ENCODE measurements at places on chromosomes 11 and 22.

GRCh38 chr11:38593649-38594048, 1995.6 kb upstream of the RAG2 start:
- DNase-seq, result no peak

DNA sequence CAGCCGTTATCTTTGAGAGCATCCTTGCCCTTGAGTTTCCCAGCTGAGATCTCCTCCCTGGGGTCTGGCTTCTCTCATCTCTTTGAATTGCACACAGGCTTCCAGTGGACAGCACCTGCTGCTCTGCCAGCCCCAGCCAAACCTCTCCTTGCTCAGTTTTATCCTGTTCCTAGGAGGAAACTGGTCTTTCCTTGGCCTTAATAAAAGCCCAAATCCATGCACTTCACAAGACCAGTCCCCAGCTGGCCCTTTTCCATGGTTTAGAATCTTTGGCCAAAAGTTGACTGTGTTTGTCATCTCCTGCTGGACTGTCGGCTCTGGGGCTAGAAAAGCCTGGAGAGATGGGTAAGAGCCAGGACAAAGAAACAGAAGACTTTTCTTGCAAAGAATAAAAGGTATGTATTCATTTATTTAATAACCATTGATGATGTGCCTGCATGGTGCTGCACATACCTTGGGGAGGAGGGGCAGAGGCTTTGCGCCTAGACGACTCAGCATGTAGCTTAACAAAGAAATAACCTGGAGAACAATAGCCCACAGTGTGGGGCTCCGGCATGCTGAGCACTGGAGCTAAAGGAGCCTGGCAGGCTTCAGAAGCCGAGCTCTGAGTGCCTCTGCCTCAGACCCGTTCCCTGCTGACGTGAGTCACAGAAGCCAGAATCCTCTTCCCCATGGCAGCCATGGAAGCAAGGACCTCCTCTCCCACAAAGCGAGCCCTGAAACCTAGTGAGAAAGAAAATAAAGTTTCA, 319.3 kb upstream of the B3GAT1 start:
- DNase-seq, result no peak

DNA sequence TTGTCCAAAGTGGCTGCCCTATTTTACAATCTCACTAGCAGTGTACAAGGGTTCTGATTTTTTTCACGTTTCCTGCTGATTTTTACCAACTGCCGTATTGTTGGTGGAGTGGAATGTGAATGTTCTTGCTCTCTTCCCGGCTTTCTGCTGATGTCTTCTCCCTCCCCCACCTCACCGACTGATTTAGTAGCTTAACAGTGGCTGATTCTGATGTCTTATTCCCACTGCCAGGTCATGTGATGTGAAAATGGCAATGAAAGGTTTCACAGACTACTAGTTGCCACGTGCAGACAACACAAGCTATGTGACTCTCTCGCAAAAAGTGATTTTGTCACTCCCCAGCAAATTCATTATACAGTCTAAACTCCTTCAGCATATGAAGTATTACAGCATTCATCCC, 17.3 kb upstream of the NEU3 start:
- DNase-seq, result no peak

DNA sequence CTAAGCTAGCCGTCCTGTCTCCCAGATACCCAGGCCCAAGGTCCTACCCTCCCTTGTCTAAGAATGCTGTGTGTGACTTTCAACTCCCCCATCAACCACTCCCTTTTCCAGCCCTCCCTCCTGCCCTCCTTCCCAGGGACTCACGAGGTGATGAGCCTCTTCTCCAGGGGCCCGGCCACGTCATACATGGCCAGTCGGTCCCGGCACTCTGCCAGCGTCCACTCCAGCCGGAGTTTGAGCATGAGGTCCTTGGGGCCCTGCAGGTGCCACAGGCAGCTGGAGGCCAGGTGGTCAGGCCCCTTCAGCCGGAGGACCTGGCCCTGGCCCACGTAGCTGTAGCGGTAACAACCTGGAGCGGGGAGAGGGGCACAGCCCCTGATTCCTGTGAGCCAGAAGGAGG, 20.1 kb downstream of the TMPRSS6 start:
- DNase-seq, result no peak

- no peak for DNase-seq
Measured at GRCh38 chr11:2805388-2806056, 80.1 kb downstream of the CDKN1C start.

DNA sequence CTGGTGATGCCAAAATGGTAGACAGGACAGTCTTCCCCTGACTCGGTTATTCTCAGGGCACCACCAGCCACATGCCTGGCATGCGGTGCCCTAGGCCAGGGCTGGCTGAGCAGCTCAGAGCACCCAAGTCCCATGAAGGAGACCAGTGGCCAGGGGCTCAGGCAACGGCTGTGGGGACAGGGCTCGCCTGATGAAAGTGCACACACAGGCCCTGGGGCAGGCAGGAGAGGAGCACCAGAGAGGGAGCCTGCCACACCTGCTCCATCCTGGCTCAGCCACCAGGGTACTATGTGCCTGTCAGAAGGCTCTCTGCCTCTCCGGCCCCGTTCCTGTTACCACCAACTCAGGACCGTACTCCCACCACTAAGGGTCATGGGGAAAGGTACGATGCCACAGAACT, 12.1 kb downstream of the ELFN2 start:
- no peak for DNase-seq

DNA sequence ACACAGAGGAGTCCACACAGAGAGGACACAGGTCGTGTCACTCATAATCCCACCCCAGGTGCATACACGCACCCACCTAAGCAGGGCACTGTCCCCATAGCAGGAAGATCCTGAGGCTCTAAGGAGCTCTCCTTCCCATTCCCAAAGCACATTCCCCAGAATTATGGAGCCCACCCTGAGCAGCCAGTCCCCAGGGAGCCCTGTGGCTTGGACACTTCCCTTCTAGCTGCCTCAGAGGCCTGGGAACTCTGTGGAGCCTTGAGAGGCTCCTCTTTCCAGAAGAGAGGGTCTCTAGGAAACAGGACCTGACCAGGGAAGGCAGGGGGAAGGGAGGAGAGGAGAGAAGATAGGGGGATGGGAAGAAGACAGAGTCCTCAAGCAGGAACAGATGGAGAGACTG, 29.8 kb downstream of the ARHGEF17 start:
- DNase-seq, result no peak

- no peak for DNase-seq
Measured at GRCh38 chr11:5297721-5298323, 3.9 kb downstream of the OR51B4 start.

All from activated naive CD8-positive, alpha-beta T cell treated with anti-CD3 and anti-CD28 coated beads, Interleukin-2, amount 50 U/mL, for 16 hours (primary cell).